ENCODE measurements at places on chromosomes 1 and 21. TPM values are rescaled to one million over a fixed set of nuclear protein-coding genes. Genes with fewer than 3 reads are reported as not detected.

- no peak for DNase-seq
Observed at GRCh38 chr21:45415188-45415942, 10.4 kb downstream of the COL18A1 start.

The TMOD4 gene
- not detected for polyA plus RNA-seq

DNA sequence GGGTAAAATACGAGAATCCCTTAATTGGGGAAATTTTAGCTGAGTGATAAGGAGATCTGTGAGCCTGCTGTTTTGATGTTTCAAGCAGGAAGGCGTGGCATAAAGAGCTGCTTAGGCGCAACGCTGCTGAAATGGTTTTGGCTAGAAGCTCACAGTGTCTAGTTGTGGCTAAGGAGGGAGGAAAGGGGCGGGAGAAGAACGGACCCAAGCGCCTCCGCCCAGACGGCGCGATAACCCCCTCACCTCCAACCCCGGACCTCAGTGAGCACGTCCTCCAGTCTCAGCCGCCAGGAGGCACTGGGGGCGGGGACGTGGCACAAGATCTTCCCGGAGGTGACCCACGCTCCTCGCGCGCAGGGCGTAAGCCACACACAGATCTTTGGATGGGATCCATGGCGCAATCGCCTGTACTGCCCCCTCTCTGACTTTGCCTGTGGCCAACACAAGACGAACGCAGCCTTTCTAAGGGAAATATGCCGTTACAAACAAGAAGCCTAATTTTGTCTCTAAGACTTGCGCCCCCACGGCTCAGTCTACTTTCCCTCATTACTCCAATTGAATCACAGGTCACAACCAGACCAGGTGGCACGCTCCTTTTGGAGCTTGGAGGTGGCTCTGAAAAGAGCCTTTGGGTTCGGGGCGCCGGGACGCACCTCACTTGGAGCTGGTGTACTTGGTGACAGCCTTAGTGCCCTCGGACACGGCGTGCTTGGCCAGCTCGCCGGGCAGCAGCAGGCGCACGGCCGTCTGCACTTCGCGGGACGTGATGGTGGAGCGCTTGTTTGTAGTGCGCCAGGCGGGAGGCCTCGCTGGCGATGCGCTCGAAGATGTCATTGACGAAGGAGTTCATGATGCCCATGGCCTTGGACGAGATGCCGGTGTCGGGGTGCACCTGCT lies 23.4 kb upstream of the RNF187 start:
- DNase-seq = peak; percentile 50

The LEFTY2 gene
- not detected for polyA plus RNA-seq

- peak; percentile 69 for DNase-seq
Observed at GRCh38 chr1:46197964-46198811, at the start of gene POMGNT1. POMGNT1 (minus strand) TSS chr1:46198434; CDS start chr1:46197821, 613 bp downstream.

DNA sequence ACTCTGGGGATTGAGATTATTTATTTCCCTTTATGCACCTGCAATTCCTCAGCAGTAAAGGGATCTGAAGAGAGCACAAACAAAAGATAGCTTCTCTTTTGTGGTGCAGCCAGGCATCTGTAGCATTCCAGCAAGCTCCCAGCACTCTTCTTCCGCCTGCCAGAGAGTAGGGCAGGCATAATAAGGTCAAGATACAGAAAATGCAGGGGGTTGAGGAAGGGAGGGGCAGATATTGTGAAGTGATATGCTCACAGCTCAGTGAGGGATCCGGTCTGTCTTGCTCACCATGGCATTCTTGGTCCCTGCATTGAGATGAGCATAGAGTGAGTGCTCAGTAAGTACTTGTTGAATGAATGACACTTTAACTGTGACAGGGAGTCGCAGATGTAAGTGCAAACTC lies 23.9 kb downstream of the FASLG start:
- no peak for DNase-seq

DNA sequence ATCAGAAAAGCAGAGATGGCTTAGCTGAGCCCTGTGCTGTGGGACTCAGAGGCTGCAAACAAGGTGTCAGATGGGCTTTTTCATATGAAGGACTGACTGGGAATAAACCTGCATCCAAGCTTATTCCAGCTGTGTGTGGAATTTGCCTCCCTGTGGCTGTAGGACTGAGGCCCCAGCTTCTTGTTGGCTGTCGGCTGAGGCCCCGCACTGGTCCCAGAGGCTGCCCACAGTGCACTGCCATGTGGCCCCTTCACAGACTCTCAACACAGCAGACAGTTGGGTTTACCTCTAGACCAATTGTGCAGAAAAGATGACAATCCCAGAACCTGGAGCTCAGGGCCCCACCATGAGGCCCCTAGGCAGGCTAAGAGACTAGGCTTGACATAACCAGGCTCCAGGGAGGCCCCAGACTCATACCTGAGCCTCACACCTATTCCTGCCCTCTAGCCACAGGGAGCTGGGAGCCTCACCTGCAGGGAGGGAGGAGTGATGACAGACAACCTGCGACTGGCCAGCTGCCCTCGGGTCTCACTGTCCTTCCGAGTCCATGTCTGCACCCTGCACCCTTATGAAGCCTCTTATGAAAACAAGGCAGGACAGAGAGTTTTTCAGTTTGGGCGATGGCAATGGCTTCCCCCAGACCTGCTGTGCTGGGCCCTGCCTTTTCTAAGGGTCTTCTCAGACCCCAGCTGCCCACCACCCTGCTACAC lies 615.5 kb downstream of the NPHP4 start:
- no peak for DNase-seq

Measured in CD4-positive, CD25-positive, alpha-beta regulatory T cell (primary cell).